ENCODE measurements at places on chromosomes 11 and 22.

- no peak for DNase-seq
Observed at GRCh38 chr11:47425611-47426010, 628 bp downstream of the PSMC3 start.

DNA sequence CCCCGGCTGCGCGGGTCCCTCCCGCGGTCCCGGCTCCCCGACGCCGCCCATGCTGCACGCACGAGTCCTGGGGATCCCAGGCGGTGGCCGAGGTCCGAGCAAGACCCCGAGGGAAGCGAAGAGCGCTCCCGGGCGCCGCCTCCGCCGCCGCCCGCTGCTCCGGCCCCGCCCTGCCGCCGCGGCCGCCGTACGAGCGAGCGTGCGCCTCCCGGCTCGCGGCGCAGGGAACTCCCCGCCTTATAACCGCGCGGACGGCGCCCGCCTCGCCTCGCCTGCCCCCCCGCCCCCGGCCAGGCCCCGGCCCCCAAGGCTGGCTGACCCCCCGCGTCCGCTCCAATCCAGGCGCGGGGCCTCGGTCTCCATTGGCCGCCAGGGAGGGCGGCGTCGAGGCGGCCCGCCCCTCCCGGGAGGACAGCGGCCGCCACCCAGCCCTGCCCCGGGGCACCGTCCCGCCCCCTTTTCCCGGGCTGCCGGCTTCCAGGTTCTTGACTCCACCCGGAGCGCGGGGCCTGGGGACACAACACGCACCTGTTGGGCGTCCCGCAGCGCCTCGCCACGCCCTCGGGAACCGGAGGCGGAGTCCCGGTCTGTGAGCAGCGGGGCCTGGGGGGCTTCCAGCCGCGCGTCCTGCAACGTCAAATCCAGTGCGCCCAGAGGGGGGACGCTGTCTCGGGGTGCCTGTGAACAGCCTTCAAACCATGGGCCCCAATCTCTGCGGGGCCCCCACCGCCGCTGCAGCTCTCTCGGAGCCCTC lies at the start of gene FADS3:
FADS3 (minus strand) TSS at position 215 of the 754 bp plus-strand sequence; CDS start at position 51, 164 bp downstream.
- DNase-seq, result peak; percentile 11

- no peak for DNase-seq
Observed at GRCh38 chr22:37485395-37486223, 575 bp downstream of the MFNG start.

DNA sequence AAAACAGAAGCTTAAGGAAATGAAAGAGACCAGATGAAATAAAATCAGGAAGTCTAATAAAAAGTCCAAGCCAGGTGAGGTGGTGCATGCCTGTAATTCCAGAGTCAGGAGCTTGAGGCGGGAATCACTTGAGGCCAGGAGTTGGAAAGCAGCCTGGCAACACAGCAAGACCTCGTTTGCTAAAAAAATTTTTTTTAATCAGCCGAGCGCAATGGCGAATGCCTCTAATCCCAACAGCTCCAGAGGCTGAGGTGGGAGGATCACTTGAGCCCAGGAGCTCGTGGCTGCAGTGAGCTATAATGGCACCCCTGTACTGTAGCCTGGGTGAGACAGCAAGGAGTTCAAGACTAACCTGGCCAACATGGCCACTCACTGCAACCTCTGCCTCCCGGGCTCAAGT lies 8.0 kb downstream of the RAB6A start:
- DNase-seq, result no peak

GRCh38 chr11:1353383-1354124 lies 36.2 kb upstream of the BRSK2 start:
- DNase-seq, result no peak

GRCh38 chr11:115599125-115599524 lies 94.9 kb upstream of the CADM1 start:
- DNase-seq, result no peak

DNA sequence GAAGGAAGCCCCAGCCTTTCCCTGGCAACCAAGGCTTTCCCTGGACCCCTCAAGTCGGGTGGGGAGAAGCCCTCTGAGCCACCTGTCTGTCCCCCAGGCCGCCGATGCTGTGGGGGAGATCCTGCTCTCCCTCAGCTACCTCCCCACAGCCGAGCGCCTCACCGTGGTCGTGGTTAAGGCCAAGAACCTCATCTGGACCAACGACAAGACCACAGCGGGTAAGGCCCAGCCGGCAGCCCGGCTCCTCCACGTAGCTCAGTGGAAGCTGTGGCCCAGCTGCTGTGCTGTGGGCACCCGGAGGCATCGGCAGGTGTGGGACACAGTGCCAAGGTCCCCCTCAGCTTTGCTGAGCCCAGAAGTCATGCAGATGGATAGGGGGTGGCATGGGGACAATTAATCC lies 12.2 kb upstream of the RHOD start:
- DNase-seq, result no peak

DNA sequence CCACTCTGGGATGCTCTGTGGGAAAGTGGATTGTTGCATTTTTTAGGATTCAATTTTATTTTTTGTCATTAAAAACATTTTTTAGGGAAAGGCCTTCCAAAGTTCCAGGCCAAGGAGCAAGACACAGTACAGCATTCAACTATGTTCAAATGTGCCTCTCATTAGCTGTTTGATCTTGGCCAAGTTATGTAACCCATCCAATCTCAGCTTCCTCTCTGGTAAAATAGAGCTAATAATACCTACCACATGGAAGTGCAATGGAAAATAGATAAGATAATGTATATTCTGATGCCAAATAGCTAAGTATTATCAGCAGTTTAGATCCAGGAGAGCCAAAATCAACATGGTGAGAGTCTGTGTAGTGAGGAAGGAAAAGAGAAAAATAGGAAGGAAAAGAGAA lies 220.3 kb upstream of the SESN3 start:
- no peak for DNase-seq

GRCh38 chr22:36350751-36351594 lies 36.8 kb downstream of the MYH9 start:
- no peak for DNase-seq

GRCh38 chr22:37187552-37187890 lies 526 bp downstream of the C1QTNF6 start:
- no peak for DNase-seq

DNA sequence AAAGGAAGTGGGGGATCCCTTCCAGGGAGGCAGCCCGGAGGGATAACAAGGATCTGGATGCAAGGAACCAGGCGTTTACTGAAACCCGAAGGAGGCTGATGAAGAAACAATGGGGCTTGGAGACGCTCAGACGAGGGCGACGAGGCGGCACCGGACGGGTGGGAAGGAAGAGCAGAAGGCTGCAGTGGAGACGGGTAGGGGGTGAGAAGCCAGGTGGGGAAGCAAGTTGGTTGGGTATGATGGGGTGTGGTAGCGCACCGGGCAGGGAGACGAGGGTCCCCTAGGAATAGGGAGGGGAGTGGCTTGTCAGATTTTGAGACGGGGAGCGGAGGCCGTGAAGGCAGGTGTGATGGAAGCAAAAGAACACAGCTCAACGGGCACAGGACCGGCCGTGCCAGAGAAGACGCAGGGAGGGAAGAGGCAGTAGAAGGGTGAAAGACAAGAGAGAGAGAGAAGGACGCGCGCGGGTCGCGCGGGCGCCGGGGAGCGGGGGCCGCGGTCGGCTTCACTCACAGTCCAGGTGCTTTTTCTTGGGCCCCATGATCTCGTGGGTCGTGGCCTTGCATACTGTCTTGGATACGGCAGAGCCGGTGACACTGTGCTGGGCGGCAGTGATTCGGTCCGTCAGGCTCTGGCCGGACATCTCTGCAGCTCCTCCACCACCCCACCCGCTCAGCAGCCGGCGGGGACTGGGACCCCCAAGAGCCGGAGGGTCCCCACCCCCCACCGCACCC lies 579 bp downstream of the PICALM start:
- DNase-seq, result no peak

DNA sequence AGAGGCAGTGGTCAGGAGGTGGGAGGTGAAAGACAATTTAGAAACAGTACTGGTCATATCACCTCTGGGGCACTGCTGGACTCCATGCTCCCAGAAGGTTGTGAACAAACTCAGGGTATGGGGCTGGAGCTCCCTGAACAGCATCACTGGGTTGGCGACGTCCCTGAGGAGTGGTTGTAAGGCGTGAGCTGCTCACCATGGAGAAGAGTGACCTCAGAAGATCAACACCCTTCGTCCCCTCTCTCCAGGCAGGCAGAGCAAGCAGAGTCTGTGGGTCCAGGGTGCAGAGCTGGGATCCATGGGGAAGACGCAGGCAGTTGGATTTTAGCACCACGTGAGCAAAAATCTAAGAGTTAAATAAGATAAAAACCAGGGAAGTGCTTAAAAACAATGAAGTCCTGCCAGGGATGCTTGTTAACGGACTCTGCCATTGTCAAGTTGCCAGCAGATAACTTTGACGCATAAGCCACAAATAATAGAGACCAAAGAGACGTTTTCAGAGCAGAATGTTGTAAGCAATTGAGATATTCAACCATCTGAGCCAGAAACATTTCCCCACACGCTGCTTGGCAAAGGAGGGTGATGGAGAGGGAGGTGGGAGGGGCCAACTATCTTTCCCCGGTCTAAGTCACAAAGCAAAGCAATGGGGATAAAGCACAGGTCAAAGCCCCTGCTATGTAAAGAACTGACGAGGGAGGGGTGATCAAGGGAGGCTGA lies 13.6 kb downstream of the PNPLA5 start:
- no peak for DNase-seq

DNA sequence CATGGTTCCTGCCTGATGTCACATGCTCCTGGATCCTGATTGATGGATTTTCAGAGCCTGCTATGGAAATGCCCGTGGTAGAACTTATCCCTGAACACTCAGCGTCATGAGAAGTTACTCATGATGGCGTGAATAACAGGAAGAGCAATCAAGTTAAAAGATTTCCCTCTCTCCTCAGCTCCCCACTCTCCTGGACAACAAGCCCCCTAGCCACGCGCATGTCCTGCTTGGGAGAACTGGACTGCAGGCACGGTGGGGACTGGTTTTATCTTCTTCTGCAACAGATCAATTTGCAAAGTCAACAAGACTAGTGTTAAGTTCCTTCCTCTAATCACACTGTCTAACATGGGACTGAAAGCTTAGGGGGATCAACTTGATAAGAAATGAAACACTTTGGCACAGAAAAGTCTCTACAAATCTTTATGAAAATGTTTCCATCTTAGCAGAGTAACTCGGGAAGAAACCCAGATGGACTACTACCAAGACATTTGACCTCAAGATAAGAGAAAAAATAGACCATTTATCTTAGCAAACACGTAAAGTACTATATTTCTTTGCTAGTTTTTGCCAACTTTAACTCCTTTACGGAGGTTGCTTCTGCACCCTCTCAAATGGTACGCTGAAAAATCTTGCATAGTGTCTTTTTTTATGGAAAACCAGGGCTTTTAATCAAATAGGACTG lies 27.6 kb downstream of the POU2AF1 start:
- DNase-seq, result no peak

- no peak for DNase-seq
Observed at GRCh38 chr11:78151804-78152203, 12.4 kb upstream of the ALG8 start.

GRCh38 chr11:44266056-44266780 lies 43.7 kb downstream of the ALX4 start:
- no peak for DNase-seq

DNA sequence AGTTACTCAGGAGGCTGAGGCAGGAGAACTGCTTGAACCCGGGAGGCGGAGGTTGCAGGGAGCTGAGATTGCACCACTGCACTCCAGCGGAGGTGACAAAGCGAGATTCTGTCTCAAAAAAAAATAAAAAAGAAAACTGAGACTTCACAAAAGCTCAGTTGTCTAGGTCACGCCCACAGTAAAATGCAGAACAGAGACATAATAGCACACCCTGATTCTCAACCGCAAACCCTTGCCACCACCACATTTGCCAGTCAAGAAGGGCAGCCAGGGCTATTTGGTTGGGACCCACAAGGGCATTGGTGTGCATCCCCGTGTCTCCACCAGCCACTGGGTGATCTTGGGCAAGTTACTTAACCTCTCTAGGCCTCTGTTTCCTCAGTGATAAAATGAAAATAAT lies 25.4 kb downstream of the CREB3L1 start:
- DNase-seq, result peak; percentile 94

GRCh38 chr11:37689951-37690350 lies 1091.9 kb upstream of the RAG2 start:
- DNase-seq, result no peak

DNA sequence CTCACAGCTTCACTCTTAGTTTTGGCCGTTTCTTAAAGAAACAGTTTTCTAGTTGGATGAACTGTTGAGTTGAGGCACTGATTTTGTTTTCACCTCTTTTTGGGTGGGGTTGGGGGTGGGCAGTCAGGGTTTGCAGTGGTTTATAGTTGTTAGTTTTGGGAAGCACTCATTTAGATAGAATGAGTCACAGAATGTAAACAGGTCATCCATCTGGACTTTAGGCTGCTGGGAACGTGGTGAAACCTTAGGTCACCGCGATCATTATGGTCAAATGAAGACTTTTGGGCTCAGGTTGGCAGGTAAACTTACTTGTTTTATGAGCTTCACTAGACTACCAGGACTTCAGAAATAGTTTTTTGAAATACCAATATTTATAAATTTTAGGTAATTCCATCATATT lies 48.4 kb downstream of the CSTPP1 start:
- no peak for DNase-seq

DNA sequence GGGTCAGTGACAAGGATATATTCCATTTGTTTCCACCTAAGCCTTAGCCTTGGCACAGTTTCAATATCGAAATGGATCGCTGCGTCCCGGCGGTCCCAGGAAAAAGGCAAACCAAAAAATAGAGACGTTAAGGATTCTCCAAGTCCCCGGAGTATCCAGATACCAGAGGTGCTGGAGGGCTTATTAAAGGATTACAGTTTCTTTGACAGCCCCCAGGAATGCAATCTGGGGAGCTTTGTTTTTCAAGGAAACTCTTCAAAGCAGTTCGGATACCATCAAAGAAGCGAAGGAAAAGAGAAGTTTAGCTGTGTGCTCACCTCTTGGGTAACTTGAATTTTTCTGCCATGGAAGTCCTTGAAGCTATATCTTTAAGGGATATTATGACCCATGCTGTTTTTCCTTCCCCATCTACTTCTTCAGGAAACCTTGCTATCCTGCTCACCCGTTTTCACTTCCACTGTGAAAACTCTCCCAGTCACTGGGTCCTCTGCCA lies 600 bp upstream of the GPR83 start:
- DNase-seq, result no peak

DNA sequence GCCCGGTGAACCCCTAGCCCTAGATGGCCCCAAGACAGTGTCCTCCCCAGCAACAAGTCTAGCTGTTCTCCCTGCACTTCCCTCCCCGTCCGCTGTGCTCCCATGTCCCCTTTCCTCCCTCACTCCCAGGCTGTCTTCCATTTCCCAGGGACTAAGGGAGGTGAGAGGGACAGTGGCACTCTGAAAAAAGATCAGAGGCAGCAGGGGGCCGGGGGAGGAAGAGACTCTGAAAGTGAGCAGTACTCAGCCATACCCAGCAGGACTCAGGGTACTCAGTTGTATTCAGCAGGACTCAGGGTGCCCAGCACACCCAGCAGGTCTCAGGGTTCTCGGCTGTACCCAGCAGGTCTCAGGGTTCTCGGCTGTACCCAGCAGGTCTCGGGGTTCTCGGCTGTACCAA lies 48.4 kb upstream of the THY1 start:
- no peak for DNase-seq
